ENCODE measurements at places on chromosomes 5 and 9.

GRCh38 chr9:92601451-92601850 is 65.7 kb upstream of the ECM2 start:
- DNase-seq: no peak

GRCh38 chr5:67879620-67880510 is 335.7 kb upstream of the PIK3R1 start:
- DNase-seq: no peak

GRCh38 chr9:87359958-87360601 is 137.6 kb upstream of the DAPK1 start:
- DNase-seq: no peak

- DNase-seq: no peak
Measured at GRCh38 chr9:91443321-91443993, 19.8 kb upstream of the NFIL3 start.

DNA sequence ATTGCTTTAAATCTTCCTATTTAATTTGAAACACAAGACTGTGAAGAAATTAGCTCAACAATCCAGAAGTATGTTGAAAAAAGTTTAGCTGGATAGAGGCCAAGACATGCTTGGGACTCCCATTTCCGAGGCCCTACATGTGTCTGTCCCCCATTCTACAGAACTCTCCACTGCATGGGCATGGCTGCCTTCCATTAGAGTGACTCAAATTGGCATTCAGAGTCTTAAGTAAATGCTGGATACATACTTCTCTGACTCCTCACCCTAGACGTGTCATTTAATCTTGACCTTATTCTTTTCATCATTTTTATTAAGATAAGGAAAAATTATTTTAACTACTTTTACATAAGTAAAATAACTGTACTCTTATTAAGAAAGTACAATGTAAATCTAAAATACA is 530.4 kb upstream of the CDH9 start:
- peak; percentile 15 for DNase-seq

- no peak for DNase-seq
Measured at GRCh38 chr9:133862585-133863256, 124.6 kb upstream of the SARDH start.

GRCh38 chr5:43134019-43134418 is 13.3 kb downstream of the ZNF131 start:
- no peak for DNase-seq

DNA sequence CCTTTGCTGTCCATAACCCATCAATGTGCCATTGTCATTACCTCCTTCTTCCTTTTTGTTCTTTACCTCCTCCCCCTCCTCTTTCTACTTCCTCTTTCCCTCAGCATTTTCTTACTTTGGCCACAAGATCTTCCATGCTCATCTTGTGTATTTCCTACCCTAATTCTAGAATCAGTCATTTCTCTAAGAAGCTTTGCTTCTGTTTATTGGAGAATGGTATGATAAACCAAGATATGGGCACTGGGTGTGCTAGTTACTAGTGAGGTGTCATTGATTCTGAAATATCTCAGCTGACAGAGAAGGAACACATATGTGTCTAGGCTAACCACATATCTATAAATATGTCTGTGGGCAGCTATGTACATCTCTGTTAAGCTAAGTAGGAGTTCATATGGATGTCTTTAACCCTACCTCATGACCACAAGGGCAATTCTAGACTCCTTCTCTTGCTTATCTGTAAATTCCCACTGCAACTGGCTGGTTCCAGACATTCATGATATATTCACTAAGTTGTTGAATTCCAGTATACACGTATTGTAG is 2051.3 kb upstream of the CDH9 start:
- no peak for DNase-seq

DNA sequence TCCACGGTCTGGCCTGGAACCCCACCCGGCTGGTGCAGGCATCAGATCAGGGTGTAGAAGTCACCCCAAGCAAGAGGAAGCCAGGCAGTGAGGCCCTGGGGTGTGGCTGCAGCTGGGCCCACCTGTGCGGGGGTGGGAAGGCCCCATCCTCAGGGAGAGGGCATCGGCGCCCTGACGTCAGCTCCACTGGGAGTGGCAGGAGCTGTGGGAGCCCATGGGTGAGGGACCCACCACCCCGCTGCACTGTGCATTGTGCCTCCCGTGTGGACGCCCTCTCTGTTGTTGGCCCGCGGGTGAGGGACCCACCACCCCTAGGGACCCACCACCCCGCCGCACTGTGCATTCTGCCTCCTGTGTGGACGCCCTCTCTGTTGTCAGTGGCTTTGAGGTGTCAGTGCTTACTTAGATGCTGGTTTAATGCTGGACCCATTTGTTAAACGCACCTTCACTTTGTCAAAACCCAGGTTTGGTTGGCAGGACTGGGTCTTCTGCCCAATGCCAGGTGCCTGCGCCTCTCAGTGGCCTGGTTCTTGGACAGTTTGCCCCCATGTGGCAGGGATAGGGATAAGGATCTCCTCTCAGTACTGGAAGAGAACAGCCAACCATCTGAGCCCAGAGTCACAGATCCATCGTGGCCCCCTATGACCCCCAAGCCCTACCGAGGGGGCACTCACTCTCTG is 6.9 kb upstream of the EXOC3 start:
- DNase-seq: peak; percentile 39

DNA sequence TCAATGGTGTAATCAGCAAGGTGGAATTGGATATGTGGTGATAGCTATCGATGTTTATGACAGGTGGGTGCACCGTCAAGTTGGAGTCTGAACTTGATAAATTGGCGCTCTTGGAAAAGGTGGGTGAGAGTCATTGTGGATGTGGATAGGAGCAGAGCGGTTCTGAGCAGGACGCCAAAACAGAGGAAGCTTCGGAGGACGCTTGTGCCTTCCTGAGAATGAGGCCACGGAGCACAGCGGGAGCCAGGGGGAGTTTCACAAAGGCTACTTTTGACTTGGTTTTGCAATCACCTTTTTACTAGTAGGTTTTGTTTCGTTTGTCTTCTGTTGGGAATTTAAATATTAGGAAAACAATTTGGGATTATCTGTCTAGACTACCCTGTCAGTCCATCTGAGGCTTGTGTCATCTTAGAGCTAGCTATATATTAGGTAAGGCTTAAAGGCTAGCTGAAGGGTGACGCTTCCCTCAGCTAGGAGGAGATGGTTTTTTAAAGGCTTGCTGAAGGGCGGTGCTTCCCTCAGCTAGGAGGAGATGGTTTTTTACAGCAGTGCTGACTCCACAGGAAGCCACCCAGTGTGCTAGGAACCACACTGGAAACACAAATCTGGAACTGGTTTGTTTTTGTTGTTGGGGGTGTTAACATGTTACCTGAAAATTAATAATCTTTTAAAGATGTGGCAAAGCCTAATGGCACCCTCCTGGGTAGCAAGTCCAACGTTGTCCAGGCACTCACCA is 142.4 kb upstream of the IRX4 start:
- no peak for DNase-seq

DNA sequence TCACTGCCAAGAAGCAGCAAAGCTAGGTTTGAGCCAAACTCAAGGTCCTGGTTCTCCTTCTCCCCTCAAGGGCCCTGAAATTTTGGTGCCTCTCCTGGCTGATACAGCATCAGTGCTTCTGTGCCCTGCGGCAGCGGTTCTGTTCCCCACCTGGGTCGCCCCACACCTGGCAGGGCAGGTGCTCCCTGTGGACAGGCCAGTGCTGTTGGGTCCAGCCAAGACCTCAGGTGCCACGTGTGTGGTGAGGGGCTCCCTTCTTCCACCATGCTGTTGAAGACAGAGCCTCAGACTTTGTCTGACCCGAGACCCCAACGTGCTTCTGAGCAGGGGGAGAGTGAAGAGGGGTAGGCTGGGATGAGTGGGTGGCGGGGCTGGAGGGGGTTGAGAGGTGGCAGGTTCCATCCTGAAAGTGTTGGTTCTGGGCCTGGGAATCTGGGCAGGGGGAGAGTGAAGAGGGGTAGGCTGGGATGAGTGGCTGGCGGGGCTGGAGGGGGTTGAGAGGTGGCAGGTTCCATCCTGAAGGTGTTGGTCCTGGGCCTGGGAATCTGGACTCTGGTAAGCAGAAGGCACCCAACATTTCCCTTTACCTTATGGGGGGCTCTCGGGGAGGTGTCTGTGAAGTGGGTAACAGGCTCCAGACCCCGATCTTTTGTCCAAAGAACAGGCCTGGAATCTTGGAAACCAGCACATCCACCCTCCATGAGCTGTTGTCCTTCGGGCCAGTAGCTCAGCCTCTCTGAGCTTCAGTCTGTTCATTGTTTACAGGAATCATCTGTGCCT is 2.3 kb downstream of the PLEKHG4B start:
- no peak for DNase-seq

DNA sequence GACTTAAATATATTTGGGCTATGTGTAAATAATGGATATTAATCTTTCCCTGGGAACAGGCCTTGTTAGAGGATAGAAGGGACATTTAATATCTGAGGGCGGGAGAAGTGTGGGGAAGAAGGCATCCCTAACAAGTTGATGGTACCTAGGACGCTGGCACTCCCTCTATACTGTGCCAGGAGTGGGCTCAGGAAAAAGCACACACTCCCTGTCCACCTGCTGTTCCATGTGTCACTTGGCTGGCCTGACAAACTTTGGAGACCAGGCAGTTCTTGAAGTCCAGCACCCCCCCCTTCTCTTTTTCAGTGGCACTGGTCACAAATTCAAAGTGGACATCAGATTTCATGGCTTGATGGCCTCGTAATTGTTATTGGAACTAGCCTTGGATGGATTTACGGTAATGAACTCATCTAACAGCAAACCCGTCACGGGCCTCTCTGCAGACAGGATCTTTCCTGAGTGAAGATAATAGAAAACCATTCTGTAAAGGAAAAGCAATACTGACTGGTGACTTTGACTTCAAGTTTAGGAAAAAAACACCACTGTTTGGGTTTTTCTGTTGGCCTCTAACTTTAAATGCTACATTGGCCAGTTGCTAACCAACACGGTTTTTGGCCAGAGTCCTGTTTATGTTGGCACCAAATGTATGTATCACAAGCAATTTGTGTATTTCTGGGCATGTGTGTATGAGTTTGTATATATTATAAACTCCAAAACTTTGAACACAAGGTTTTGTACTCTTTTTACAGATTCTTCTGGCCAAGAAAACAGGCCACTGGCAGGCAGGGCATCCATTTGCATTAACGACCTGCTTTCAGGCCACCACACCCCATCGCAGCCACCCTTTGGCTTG is 552.6 kb downstream of the CCDC171 start:
- DNase-seq: peak; percentile 25

- no peak for DNase-seq
Measured at GRCh38 chr5:106874974-106875373, 795.8 kb downstream of the EFNA5 start.

DNA sequence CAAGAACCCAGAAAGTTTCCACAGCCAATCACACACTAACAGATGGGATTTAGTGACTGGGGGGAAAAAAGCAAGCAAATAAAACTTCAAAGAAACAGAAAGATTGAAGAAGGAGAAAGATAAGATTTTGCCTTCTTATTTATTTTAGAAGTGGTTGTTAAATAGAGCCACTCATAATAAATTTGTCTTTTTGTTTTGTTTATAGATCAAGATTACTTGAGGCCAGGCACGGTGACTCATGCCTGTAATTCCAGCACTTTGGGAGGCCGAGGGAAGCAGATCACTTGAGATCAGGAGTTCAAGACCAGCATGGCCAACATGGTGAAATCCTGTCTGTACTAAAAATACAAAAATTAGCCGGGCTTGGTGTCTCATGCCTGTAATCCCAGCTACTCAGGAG is 94.9 kb upstream of the RANBP3L start:
- no peak for DNase-seq

DNA sequence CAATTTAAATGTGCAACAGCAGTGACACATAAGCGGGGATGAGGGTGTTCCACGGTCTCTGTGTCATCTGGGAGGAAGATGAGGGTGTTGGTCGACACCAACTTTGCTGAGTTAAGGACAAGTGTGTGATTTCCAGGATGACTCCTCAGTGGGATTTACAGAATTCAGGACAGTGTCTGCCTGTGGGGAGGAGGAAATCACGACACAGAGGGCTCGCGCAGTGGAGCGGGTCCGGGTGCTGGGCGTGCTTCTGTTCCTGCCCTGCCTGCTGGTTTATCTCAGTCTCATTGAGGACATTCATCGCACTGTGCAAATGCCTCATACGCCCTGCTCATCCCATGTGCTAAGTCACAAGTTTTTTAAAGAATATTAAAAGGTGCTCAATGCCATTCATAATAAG is 73.7 kb upstream of the ADAMTS2 start:
- DNase-seq: no peak

GRCh38 chr9:36031774-36032555 is 4.7 kb upstream of the RECK start:
- peak; percentile 62 for DNase-seq

DNA sequence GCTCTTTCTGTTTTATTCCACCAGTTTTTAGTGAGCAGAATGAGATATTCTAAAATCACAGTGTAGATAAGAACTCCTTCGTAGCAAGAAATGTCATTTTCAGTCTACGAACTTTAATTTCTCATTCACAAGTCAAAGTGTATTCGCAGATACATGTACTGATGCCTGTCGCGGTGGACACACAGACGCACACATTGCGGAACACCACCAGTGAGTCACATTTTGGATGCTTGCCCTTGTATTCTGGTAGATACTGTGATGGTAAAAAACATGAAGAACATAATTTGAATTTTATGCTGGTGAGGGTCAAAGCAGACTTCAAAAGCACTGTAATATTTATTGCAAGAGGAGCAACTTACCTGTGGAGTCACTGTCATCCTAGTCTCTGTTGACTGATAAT is 4.7 kb upstream of the C9orf57 start:
- DNase-seq: no peak

GRCh38 chr5:58043032-58043945 is 416.6 kb downstream of the PLK2 start:
- no peak for DNase-seq

DNA sequence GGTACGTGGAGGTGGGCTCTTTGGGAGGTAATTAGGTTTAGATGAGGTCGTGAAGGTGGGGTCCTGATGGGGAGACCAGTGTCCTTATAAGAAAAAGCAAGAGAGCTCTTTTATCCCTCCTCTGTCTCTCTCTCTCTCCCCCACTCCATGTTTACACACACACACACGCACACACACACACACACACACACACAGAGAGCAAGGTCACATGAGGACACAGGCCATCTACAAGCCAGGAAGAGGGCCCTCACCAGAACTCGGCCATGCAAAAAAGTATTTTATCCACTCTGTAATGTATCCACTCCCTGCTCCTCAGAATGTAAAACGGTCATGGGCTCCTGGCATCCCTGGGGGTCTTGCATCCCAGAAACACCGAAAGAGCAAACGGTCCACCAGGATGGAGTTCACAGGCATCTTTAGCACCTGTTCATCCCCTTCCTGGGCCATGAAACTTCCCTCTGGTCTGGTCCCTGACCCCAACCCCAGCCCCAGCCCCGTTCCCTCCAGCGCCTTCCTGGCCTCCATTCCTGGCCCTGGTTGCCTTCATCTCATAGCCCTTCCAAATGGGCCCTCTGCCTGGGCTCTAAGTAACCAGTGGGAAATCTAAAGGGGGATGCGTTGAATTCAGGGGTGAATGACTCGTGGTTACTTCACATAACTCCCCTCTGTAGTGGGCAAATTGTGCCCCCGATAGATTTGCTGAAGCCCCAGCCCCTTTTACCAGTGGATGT is 88.8 kb downstream of the NSUN2 start:
- DNase-seq: no peak

- no peak for DNase-seq
Measured at GRCh38 chr5:31343946-31344345, 150.5 kb downstream of the CDH6 start.

GRCh38 chr9:73151653-73152542 is at the start of gene ANXA1:
Gene ANXA1, plus strand, starts transcription at chr9:73151865. Its CDS starts 6,671 bp downstream, at chr9:73158536.
- peak; percentile 88 for DNase-seq

Data from fibroblast of skin of scalp (primary cell).